Activated naive CD4-positive, alpha-beta T cell treated with anti-CD3 and anti-CD28 coated beads for 36 hours (primary cell): ENCODE measurements at places on chromosomes 5 and 9. TPM values are rescaled to one million over a fixed set of nuclear protein-coding genes. Genes with fewer than 3 reads are reported as not detected.

DNA sequence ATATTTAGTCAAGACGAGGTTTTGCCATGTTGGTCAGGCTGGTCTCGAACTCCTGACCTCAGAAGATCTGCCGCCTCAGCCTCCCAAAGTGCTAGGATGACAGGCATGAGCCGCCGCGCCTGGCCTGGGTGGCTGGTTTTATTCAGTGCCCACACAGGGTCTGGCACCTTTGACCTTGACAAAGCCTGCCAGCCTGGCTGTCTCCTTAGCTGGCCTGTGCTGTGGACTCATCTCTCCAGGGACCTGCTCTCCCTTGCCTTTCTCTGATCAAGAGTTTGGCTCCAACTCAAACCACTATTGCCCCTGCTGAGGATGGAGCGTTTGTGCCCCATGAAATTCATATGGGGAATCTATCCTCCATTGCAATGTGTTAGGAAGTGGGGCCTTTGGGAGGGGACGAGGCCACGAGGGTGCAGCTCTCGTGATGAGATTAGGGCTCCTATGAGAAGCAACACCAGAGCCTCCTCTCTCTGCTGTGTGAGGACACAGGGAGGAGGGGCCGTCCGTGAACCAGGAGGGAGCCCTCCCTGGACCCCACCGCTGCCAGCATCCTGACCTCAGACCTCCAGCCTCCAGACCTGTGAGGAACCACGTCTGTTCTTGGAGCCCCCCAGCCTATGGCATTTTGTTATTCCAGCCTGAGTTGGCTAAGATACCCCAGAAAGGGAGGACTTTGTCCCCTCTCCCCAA is 45.0 kb downstream of the MRPL36 start:
- no peak overlapping the region for H3K4me3 ChIP-seq
- H3K27ac ChIP-seq: no peak overlapping the region
- no peak for DNase-seq
- no peaks in the 10 kb centered on the region for H3K4me1 ChIP-seq
- H3K36me3 ChIP-seq: no peaks in the 10 kb centered on the region

GRCh38 chr5:149853331-149853648 is 91.3 kb downstream of the PDE6A start:
- DNase-seq: no peak
- H3K36me3 ChIP-seq: peaks cover 6% of the 10 kb centered on the region
- no peak overlapping the region for H3K27ac ChIP-seq
- no peaks in the 10 kb centered on the region for H3K27me3 ChIP-seq
- no peaks in the 10 kb centered on the region for H3K4me1 ChIP-seq
- H3K4me3 ChIP-seq: no peak overlapping the region

DNA sequence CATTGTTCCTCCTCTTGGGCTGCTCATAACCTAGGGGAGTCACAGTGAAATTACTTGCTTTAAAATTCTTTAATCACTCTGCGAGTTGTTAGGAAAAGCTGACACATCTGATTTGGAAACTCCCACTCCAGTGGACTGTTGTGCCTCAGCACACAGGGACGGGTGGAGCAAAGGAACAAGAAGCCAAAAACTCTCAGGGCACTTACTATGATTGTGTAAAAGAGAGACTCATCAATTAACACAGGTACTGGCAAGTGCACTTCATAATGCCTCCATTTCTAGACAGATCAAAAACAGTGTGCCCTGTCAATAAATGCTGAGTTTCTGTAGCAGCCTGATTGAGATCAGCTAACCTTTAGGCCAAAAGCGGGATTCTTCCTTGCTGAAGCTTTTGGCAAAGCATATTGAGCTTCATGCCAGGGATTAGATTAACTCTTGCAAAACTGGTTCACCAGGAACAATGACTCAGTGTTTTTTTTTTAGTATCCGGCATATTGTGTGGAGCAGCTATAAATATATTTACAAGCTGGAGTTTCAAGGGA is 55.9 kb downstream of the TMC1 start:
- DNase-seq: no peak
- H3K4me3 ChIP-seq: no peak overlapping the region
- peaks cover 6% of the 10 kb centered on the region for H3K4me1 ChIP-seq

DNA sequence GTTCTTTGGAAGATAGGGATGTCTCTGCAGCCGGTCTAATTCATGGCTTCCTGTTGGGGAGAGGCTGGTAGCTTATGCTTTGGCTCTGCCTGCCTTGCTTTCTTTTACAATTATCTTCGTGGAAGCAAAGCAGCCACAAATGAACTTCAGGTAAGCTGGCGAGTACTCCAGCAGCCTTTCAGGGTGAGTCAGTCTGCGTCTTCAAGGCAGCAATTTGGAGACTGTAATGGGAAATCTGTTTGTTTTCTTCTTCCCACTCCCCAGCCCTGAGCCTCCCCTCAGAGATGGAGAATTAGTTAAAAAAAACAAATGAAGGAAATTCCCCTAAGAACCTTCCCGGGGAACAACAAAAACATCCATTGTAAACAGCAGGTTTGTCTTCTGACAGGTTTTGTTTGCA is 100.1 kb downstream of the PSAT1 start:
- H3K36me3 ChIP-seq: no peaks in the 10 kb centered on the region
- no peaks in the 10 kb centered on the region for H3K4me1 ChIP-seq
- H3K27me3 ChIP-seq: peaks cover 7% of the 10 kb centered on the region
- H3K27ac ChIP-seq: no peak overlapping the region
- DNase-seq: no peak
- no peak overlapping the region for H3K4me3 ChIP-seq

- DNase-seq: peak; percentile 14
- H3K4me3 ChIP-seq: no peak overlapping the region
- peaks cover 13% of the 10 kb centered on the region for H3K36me3 ChIP-seq
- H3K27me3 ChIP-seq: no peaks in the 10 kb centered on the region
- no peak overlapping the region for H3K27ac ChIP-seq
- peaks cover 54% of the 10 kb centered on the region for H3K4me1 ChIP-seq
Observed at GRCh38 chr9:15246708-15247107, 60.3 kb downstream of the TTC39B start.

GRCh38 chr9:105308461-105309341 is 64.2 kb downstream of the SLC44A1 start:
- DNase-seq: no peak
- peaks cover 6% of the 10 kb centered on the region for H3K36me3 ChIP-seq
- H3K27ac ChIP-seq: no peak overlapping the region
- no peaks in the 10 kb centered on the region for H3K27me3 ChIP-seq
- H3K4me3 ChIP-seq: no peak overlapping the region

The PRSS3 gene
- not detected for total RNA-seq
